ENCODE measurements at places on chromosomes 1 and 21.

- DNase-seq: no peak
Measured at GRCh38 chr1:79323239-79324025, 316.9 kb upstream of the ADGRL4 start.

DNA sequence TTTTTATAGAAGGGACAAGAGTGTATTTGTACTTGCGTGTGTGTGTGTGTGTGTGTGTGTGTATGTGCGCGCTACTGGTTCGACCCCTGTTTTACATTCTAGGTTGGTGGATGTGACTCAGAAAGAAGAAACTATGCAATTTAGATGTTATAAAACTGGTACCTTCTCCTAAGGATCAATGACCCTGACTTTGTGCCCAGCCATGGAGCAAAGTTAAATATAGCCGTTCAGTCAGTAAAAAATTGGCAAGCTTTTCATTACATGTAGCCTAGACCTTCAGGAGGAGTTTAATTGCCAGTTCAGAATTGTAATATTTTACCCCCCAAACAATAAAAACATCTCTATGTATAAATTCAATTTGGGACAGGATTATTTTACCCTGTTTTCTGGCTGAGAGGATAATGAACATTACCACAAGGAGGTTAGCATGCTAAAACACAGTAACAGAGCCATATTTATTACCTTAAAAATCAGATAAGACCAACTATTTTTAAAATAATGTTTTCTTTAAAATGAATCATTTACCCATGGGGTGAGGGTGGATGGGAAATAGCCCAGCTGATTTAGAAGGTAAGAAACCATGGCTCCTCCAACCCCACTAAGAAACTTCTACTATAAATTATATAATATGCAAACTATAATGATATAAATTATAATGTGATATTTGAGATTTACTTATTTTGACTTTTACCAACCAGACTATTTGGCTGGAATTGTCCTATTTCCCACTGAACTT, 33.5 kb upstream of the MTR start:
- DNase-seq: no peak

DNA sequence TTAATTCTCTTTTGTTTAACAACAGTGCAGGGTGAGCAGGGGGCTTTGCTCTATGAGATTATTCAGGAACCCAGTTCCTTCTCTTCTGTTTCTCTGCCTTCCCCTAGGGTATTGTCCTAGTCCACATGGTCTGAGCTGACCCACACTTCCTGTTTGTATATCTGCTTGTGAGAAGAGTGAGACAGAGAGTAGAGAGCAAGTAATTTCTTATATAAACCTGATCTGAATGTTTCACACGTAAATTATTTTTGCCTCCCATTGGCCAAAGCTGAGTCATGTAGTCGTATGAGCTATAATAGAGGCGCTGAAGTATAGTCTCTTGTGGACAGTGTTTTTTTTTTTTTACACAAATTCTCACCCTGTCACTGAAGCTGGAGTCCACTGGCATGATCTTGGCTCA, 134.2 kb upstream of the SERTAD4 start:
- DNase-seq: no peak

- no peak for DNase-seq
Measured at GRCh38 chr1:15820478-15820877, 13.0 kb upstream of the UQCRHL start.

GRCh38 chr1:208179263-208179816, 64.8 kb downstream of the PLXNA2 start:
- no peak for DNase-seq

DNA sequence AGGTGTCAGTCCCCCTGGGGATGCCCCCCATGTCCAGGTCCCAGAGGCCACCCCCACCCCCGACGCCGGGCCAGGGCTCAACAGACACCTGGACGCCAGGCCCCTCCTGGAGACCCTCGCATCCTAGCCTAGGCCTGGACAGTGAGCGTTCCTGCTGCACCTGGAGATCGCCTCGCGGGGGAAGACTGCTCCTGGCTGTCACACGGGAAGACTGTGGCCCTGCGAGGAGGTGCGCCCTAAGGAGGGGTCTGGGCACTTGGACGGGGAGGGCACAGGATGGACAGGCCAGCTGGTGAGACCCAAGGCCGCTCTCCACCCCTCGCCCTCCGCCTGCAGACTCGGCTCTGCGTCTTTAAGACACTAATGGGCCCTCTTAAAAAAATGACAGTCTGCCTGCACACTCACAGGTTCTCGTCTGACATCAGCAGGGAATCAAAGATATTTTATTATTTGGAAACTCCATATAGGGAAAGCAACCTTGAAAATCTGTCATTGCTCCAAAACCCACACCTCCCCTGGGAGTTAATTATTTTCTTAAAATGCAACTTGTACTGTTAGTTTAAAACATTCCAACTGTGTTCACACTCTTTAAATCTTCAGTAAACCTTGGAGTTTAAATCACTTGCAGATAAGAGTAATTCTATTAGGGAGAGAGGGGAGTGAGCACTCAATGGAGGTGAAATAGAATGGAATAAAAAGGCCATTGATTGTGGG, 45.6 kb upstream of the ACTRT2 start:
- no peak for DNase-seq

GRCh38 chr1:228059634-228060457, 22.7 kb upstream of the ARF1 start:
- DNase-seq: peak; percentile 96

- peak; percentile 65 for DNase-seq
Measured at GRCh38 chr1:115283681-115284146, 54.3 kb downstream of the NGF start.

GRCh38 chr1:35111106-35111505, 31.9 kb downstream of the ZMYM1 start:
- DNase-seq: no peak

DNA sequence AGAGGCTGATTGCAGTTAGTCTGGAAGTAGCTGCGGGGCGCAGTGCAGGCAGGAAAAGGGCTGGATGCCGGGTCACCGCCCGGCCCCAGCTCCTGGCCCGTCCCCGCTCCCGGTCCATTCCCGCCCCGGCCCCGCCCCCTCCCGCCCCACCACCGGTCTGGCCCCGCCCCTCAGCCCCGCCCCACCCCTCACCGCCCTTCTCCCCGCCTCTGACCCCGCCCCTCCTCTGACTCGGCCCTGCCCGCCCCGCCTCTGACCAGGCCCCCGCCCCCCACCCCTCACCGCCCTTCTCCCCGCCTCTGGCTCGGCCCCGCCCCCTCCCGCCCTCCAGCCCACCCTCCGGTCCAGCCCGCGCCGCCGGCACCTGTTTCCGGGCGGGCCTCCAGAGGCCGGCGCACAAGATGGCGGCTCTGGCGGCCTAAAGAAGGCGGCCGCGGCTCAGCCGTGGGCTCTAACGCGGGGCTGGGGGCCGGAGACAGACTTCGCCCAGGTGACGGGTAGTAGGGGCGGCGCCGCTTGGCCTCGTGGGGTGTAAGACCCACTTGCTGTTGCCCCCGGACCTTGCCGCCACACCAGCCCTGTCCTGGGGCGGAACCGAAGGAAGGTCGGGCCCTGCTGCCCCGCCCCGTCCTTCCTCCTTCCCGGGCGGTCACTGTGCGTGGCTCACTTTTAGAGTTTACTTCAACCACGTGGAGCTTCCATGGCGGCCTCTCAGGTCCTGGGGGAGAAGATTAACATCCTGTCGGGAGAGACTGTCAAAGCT, at the start of gene UBIAD1:
Gene UBIAD1, plus strand, starts transcription at position 367 of the 763 bp plus-strand sequence. Its CDS starts 334 bp downstream, at position 701.
- DNase-seq: peak; percentile 96

GRCh38 chr1:204370176-204370575, 10.4 kb upstream of the PLEKHA6 start:
- no peak for DNase-seq

DNA sequence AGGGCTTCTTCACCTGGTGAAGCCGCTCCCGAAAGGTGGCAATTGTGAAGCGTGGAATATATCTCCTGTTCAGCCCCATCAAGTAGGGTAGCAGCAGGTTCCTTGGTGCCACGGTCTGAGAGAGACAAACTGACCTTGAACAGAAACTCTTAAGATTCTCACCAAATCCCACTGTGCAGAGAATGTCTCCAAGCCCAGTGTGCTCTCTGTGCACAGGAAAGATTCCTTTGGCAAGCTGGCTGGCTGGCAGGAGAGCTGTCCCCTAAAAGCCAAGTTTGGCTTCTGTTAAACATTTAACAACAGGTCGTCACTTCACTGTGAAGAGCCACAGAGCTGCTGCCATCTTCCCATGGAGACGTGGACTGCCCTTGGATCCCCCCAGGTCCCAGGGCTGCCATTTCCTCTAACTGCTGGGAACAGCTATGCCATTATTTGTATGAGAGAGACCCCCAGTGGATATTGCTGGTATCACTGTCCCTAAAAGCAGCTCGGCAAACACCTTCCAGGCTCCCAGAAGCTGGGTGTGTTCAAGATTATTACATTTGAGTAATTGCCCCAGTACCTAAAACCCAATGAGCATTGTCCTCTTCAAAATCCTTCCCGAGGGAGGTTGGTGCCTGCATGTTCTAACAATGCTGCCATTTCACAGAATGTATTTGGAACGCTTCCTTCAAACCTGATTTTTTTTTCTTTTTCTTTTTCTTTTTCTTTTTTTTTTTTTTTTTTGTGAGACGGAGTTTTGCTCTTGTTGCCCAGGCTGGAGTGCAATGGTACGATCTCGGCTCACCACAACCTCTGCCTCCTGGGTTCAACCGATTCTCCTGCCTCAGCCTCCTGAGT, 71.8 kb downstream of the CD58 start:
- DNase-seq: peak; percentile 64

GRCh38 chr1:40338745-40339419, 21.8 kb upstream of the COL9A2 start:
- peak; percentile 93 for DNase-seq

DNA sequence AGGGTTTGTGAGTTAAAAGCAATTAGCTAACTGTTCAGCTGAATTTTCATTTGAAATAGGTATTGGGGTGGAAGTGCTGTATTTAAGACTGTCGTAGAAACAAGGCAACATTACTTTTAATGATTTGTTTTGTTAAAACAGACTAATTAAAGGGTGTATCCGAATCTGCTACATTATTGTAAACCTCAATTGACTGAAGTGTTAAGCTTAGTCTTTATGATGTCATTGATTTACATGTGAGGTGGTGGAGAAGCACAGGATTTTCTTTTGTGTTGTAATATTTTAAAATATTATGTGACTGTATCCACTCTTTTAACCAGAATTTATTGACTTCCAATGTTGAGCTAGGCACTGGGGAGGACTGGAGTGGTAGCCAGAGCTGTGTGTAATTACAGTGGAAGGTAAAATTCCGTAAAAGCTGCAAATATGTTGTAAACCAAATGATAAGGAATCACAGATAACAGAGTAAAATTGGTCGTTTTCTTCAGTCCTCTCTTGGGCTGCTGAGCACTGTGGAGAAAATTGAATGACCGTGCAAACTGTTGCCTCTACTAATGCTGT, 1.6 kb downstream of the HOOK1 start:
- no peak for DNase-seq

- DNase-seq: no peak
Measured at GRCh38 chr1:226972931-226973330, 32.8 kb downstream of the COQ8A start.

DNA sequence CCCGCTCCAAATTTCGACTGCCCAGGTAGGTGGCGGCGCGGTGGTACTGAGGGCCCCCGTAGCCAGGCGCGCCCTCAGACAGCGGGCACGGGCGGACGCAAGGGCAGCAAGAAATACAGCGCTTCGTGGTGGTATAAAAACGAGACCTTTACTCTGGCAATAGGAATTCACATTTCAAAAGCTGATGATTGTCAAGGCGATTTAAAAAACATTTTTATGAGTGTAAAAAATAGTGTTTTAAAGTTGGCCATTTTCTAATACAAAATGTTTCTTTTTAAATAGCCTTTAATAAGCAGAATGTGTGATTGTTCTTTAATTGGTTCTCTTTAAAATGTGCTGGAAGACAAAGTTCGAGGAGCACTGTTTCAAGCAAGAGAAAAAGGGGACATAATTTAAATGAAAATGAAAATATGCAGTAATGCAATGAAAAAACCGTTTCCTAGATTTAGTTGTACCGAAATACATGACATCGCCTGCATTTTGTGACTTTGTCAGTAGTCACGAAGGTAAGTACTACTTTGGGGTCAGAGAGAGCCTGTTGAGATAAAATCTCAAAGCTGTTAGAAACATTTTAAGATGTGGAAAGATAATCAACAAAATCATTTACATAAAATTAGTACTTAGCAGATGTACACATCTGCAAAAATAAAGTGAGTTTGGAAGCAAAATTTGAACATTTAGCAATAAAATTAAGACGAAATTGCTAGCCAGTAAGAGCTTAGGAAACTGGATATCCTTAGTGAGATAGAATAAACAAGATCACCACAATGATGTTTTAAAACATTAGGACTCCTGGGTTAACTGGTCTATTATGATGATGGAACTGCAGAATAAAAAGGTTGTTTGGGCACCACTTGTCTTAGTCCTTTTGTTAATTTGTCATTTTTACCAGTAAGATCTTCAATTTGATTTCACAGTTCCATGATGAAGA, 1.1 kb upstream of the PSMG1 start:
- no peak for DNase-seq

GRCh38 chr1:41679531-41679930, 195.0 kb upstream of the EDN2 start:
- DNase-seq: no peak

DNA sequence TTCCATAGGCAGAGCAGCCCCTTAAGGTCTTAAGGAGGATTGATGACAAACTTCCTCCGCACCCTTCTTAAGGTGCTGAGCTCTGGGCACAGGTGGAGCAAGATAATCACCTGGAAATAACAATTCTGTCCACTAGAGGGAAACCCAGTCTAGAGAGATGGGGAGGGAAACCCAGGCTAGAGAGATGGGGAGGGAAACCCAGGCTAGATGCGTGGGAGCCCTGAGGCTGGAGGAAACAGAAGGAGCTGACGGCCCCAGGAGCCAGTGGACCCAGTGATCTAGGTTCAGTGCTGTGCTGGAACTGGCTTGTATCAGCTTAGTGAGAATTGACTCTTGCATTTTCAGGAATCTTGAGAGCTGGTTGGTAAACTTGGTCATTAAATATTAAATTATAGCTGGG, 17.8 kb upstream of the MYCL start:
- peak; percentile 76 for DNase-seq

DNA sequence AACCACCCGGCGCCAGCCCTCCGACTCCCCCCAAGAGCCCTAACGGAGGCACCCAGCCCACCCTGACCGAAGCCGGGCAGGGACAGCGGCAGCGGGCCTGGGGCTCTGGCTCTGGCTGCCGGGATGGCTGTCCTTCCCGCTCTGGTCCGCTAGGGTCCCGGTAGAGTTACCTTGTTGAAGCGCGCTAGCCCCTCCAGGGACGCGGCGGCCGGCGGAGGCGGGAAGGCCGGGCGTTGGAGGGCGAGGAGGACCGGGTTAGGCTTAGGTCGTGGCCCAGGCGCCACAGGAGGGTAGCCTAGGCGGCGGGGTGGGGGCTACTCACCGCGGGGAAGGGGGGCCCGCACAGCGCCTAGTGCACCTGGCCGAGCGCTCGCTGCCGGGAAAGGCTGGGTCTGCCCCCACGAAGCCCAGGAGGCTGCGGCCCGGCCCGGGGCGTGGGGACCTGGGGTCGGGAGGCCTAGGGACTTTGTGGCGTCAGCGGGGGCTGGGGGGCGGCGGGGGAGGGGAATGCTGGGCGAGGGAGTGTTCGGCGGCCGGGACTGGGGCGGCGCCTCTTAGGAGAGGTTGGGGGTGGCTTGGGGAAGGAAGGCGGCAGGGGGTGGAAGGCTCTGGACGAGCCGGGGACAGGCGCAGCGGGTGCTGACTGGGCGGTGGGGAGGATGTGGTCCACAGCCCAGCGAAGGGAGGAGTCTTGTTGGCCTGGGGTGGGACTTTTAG, at the start of gene TRIM17:
Gene TRIM17, minus strand, starts transcription at position 645 of the 717 bp plus-strand sequence. CDS start 1,789 bp downstream, outside the sequence.
- no peak for DNase-seq
